ENCODE measurements at places on chromosomes 7 and 10.

- peak; percentile 68 for DNase-seq
Observed at GRCh38 chr7:111763221-111763801, 201.0 kb upstream of the IMMP2L start.

- DNase-seq = no peak
Observed at GRCh38 chr10:25064401-25064800, 48.0 kb downstream of the THNSL1 start.

GRCh38 chr7:1950452-1951158, 280.5 kb downstream of the ELFN1 start:
- DNase-seq = no peak

DNA sequence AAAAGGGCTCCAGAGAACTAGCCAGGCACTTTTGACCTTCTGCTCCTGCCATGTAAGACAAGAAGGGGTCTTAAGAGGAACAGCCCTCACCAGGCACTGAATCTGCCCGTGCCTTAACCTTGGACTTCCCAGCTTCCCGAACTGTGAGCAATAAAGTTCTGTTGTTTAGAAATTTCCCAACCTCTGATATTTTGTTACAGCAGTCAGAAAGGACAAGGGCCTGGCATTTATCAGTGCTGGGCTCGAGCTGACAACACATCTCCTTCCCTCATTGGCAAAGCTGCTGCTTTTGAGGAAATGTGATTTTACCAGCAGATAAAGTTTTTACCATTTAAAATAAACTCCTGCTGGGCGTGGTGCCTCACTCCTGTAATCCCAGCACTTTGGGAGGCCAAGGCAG, 103.5 kb downstream of the GPR26 start:
- DNase-seq = no peak

- DNase-seq = no peak
Observed at GRCh38 chr7:3942816-3943745, 642.0 kb downstream of the SDK1 start.

DNA sequence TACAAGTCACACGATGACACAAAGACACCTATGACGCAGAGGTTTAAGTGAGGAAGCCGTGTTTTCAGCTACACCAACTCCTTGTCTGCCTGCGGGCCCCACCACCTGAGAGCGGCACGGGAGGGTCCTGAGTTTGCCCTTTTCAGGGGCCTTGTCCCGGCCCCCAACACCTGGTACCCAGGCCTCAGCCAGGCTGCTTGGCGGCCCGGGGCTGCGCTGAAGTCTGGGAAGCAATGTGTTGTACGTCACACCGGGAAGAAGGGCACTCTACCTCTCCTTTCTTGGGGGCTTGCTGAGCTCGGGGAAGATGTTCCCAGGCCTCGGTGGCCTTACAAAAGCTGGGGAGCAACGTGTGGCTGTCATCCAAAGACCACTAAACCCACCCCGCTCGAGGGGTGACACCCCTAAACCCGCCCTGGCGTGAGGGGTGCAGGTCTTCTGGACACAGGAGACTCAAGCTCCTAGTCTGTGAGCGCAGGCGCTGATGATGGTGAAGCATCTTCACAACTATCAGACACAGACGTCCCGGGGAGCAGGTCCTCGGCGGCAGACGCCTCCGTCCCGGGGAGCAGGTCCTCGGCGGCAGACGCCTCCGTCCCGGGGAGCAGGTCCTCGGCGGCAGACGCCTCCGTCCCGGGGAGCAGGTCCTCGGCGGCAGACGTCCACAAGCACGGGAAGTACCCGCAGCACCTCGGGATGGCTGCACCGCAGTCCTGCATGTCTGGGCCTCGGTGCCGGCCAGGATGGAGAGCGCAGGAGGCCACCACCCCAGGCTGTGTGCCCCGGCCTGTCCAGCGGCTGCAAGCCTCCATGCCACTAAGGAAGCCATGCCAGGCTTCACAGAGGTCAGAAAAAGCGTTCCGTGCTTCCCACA, 15.4 kb downstream of the CFAP46 start:
- DNase-seq = no peak

- no peak for DNase-seq
Observed at GRCh38 chr7:90173127-90173844, 19.0 kb downstream of the STEAP1 start.

DNA sequence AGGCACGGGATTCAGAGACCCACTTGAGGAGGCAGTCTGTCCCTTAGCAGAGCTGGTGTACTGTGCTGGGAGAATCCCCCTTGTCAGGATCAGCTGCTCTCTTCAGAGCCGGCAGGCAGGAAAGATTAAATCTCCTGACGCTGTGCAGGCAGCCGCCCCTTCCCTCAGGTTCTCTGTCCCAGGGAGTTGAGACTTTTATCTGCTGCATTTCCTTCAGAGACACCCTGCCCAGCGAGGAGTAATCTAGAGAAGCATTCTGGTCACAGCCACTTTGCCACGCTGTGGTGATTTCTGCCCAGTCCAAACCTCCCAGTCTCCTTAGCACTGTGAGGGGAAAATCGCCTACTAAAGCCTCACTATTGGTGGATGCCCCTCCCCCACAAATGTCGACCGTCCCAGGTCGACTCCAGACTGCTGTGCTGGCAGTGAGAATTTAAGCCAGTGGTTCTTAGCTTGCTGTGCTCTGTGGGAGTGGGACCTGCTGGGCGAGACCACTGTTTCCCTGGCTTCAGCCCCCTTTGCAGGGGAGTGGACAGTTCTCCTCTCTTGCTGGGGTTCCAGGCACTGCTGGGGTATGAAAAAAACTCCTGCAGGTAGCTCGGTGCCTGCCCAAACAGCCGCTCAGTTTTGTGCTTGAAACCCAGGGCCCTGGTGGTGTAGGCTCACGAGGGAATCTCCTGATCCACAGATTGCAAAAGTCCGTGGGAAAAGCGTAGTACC, 265.4 kb downstream of the ZWINT start:
- DNase-seq = no peak

- DNase-seq = no peak
Observed at GRCh38 chr10:118266098-118266748, 75.9 kb downstream of the FAM204A start.

- peak; percentile 33 for DNase-seq
Observed at GRCh38 chr7:137774793-137775201, 72.0 kb downstream of the DGKI start.

DNA sequence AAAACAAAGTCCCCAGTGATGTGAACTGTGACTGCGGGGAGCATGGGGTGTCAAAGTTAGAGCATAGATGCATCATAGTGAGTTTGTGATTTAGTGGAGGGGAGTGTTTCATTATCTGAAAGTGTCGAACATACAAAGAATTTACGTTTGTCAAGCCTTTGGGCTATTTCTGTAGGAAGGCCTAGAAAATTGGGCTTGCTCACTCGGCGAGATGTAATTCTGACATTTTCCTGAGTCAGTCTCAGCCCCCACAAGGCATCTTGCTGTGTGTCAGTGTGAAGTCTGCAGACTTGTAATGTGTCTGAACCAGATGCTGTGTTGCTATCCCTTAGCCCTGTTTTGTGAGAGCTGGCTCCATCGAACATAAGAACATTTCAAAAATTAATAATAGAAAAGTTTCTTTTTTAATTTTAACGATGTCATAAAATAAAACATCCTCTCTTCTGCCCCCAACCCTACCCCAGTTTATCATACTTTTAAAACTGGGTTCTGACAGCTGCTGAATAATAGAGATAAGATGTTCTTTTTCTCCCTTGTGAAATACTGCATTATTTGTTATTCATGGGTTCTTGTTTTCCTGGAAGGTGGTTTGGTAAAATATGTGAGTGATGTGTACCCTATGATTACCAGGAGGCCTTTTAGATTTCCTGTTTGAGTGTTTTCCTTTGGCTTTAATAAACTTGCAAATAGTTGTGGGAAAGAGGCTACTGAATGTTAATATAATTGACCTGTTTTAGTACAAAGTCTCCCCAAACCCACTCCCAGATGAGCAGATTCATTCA, 207.4 kb downstream of the GPR158 start:
- no peak for DNase-seq

DNA sequence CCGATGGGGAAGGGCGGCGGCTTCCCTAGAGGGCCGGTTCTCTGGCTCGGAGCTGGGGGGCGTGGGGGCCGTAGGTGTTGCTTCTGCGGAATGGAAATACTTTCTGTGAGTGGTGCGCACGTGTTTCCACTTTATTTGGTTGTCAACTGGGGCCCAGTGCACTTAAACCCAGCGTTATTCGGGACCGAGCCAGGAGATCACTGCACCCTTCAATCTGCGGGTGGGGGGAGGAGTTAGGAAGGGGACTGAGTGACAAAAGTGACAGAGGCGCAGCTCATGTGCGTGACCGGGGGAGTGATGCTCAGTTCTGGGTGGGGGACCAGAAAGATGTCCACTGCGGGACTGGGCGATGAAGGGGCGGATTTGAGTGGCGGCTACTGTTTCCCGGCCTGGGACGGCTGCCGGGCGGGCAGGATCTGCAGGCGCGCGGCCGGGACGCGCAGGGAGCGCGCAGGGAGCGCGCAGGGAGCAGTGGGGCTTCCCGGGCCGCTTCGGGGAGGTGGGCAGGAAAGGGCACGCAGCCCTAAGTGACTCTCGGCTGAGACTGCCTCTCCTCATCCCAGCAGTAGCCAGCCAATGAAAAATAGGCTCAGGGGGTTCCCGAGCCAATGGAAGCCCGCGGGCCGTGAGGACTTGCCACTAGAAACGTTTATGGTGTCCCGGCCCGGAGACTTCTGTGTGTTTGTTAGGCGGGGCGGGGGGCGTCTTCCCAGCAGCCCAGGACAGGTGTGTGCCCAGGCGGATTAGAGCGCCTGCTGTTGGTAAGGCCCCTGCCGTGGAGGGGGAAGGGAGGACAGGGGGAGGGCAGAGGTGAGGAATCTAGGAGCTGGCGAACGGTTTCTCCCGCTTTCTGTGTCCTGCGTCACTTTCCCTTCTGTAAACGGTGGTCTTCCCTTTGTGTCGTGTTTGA, 54.3 kb upstream of the KDM7A start:
- peak; percentile 54 for DNase-seq

- DNase-seq = no peak
Observed at GRCh38 chr10:88322324-88323063, 260.6 kb downstream of the RNLS start.

GRCh38 chr10:47224546-47225218, 75.3 kb upstream of the GDF10 start:
- DNase-seq = no peak

Data from AG20443 (cell line).